NCI-H526 treated with DMSO at 0.1 percent for 48 hours (cell line): ENCODE measurements at places on chromosomes 12 and 14.

GRCh38 chr12:123490089-123490488, 32.1 kb downstream of the SNRNP35 start:
- DNase-seq = no peak

- peak; percentile 45 for DNase-seq
Observed at GRCh38 chr12:57005980-57006808, at the start of gene ZBTB39. Gene ZBTB39 (minus strand): TSS chr12:57006546. CDS start chr12:57004917, 1,629 bp downstream.

DNA sequence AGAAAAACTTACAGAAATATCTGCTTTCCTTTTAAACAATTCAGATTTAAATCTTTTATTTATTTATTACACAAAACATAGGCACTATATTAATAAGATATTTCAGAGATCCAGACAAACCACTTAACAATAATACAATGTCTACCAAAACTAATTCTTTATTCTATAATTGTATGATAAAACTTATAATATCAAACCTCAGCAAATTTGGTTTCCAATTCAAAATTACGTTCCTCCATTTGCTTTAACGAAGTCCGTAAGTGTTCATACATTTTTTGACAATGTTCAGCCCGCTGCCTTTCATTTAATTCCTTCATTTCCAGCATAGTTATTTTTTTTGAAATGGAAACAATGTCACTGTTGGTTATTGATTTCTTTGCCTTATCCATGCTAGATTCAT, 48.3 kb downstream of the CEP290 start:
- DNase-seq = no peak

- no peak for DNase-seq
Observed at GRCh38 chr14:105411017-105411941, 8.3 kb upstream of the MTA1 start.

GRCh38 chr12:120866108-120866507, 38.0 kb downstream of the SPPL3 start:
- no peak for DNase-seq

DNA sequence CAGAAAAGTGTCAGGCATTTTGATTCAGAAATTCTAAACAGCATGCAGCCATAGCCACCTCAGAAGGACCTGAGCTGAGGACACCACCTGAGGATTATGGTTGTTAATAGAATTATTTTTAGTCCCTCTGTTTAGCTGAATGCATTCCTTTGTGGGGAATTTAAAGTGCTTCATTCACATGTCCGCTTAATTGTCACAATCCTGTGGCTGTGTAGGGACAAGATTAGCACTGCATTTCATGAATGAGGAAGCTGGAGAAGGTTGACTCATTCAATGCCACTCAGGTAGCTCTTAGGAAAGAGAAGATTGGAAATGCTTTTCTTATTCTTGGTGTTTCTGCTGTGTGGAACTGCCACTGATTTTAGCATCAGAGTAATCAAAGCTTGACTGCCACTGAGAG, 42.0 kb upstream of the KRR1 start:
- no peak for DNase-seq

DNA sequence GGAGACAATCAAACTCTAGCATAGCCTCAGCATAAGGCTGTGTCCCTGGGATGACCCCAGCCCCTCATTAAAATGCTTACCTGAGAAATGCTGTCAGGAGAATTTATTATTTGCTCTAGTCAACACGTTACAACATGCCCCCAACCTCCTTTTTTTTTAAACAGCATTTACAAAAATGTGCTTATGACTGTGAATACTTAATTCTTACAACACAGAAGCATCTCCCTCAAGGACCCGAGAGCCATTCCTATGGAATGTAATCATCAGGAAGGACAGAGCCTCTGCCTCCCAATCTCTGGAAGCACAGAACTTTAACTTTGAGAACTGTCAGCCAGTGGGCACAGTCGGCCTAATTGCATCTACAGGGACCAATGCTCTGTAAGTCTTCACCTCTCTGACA, 136.6 kb upstream of the OVCH1 start:
- no peak for DNase-seq

DNA sequence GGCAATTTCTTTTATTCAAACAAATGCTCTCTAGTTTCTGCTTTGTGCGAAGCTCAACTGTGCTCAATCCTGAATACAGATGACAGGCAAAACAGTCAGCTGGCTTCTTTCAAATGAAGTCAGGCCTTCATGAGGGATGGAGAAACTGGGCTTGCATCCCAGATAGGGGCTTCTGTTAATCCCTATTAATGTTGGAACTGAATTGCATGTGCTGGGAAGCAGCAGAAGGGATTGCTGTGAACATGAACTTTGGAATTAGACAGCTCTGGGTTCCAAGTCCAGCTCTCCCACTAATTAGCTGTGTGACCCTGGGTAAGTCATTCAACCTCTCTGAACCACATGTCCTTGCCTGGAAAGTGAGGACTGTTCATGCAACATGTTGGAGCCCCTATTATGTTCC, 21.1 kb upstream of the CORO1C start:
- DNase-seq = no peak

- DNase-seq = no peak
Observed at GRCh38 chr12:4271717-4272423, 1.7 kb upstream of the CCND2 start.

- no peak for DNase-seq
Observed at GRCh38 chr14:39318574-39318973, 84.9 kb downstream of the MIA2 start.

- DNase-seq = no peak
Observed at GRCh38 chr12:114265036-114265435, 140.9 kb downstream of the TBX5 start.

DNA sequence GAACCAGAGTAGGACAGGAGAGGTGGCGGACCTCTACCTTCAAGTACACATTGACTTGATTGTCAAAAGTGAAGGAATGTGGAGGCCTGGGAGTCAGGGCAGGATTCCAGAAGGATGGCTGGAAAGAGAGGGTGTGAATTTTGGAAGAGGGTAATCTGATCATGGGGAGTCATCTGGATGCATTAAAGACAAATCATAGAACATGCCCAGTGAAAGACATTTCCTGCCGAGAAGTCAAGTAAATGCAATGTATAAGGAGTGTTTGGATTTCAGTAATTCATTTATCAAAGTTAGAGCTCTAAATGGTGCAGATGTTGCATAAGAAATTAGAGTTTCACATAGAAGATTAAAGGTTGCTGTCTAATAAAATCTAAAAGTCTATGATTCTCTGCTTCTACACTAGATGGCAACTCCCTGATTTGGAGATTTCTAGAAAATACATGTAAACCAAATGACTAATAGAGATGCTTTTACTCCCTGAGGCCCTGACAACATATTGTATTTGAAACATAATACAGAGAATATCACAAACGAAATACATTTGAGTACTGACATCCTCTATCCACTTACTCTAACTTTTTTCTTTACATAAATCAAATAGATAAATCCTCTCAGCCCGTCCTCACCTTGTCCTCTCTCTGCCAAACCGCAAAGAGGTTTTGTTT, 91.3 kb downstream of the KCNA5 start:
- DNase-seq = no peak

DNA sequence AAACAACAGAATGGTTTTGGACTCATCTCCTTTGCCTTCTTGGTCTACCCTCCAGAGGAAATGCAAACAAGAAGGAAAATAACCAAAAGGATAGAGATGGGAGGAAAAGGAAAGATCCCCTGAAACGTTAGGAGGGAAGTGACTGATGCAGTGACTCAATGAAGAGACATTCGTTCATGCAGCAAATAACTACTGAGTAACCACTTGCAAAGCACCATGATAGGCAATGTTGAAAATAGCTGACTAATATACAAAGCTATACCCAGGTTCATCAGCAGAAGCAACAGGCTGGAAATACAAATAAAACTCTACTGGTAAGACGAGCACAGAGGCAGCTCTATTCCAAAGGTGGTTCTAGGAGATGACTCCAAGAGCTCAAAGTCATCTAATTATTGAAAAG, 41.8 kb downstream of the R3HDM2 start:
- no peak for DNase-seq

- DNase-seq = no peak
Observed at GRCh38 chr12:3265406-3265805, 188.2 kb downstream of the TSPAN9 start.

DNA sequence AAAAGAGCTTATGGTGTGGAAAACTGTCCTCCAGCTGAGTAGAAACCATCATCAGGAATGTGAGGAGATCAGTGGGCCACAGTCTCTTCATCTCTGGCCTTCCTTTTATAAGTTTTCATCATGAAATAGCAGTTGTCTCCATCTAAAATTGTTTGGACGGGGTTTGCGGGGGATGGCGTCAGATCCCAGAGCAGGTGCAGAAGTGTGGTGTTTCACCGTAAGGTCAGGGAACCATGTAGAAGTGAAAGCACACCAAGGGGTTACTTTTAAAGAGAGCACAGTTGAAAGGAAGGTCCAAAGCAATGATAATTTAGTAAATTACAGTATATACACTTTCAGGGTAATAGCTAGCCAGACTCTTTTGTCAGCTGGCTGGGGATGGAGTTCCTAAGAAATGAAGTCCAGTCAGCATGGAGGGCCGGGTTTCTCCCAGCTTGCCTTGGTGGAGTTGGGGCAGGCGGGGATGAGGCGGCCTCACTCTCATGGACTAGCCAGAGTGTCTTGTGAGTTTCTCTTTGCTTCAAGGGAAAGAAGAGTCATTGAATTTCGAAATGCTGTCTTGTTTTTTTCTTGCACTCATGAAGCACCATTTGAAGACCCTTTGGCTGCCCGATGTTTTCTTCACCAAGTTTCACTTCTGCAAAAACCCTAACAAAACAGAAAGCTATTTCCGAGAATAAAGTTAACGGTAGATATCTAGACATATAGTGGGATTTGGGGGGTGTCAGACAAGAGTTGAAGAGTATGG, 100.6 kb downstream of the ETV6 start:
- DNase-seq = no peak
